Stimulated activated CD4-positive, alpha-beta T cell treated with anti-CD3 and anti-CD28 coated beads, Interleukin-2, amount 100 ng/mL, for 4 hours (primary cell): ENCODE measurements at places on chromosomes 2 and 18.

- no peak for DNase-seq
These were observed 106.7 kb downstream of the GBX2 start for GRCh38 chr2:236061497-236061896.

DNA sequence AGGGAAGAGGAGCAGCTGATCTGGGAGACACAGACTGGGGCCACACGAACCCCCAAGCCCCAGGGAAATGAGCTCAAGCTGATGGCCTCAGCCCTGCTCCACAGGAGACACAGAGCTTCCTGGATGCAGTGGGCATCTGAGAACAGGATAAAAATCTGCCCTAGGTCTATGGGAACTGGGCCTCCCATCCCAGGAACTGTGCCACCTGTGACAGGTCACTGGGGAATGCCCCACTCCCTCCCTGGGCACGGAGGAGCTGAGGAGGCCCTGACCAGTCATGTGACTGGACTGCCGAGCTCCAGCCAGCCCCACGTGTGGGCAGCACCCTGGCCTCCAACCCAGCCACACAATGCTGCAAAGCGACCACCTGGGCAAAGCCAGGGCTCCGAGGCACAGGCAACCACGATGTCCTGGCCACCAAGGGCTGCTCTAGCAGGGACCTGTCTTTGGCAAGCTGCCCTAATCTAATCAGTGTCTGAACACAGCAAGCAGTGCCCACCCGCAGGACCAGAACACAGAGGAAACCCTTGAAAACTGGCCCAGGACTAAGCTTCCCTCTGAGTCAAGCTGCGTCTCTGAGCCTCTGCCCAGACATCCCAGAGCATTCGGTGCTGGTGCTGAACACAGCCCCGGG is 57.8 kb upstream of the ID2 start:
- DNase-seq, result no peak

DNA sequence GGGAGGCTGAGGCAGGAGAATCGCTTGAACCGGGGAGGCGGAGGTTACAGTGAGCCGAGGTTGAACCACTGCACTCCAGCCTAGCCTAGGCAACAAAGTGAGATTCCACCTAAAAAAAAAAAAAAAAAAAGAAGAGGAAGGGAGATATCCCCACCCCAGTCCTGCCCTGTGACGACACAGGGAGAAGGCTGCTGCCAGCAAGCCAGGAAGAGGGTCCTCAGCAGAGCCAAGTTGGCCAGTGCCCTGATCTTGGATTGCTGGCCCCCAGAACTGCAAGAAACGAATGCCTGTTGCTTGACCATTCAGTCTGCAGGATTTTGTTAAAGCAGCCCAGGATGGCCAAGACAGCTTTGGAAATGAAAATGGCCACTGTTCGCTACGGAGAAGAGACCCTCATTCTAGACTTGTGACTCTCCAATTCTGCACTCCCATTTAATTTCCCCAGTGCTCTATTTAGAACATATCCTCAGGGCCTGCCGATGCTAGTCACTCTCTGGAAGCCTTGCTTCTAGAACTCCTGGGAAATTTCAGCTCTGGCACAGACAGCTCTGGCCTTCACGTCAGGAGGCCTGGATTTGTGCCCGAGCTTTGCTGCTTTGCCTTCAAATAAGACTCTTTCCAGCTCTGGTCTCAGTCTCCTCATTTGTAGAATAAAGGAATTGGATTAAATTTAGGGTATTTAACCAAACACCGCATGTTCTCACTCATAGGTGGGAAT is 15.7 kb upstream of the AMMECR1L start:
- DNase-seq, result no peak

DNA sequence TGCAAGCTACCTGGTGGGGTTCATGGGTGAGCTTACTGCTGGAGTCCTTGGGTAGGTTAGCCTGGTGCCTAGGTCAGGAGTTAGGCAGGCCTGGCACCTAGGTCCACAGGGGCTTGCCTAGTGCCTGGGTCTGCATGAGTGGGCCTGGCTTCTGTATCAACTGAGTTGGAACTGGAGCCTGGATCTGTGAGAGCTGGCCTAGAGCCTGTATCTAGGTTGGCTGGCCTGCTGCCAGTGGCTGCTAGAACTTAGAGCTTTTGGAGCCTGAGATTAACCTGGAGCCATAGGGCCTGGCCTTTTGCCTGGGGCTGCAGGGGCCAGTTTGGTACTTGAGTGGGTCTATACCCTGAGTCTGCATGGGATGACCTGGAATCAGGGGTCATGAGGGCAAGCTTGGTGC is 679.4 kb downstream of the NUP35 start:
- no peak for DNase-seq

- no peak for DNase-seq
These were observed 730.6 kb downstream of the GALR1 start for GRCh38 chr18:77980275-77980674.

GRCh38 chr2:84388133-84388532 is 70.9 kb downstream of the SUCLG1 start:
- DNase-seq, result no peak

- DNase-seq, result no peak
These were observed 183.7 kb downstream of the NRP2 start for GRCh38 chr2:205865905-205866441.

GRCh38 chr2:86052265-86052664 is 53.4 kb downstream of the POLR1A start:
- DNase-seq, result no peak

DNA sequence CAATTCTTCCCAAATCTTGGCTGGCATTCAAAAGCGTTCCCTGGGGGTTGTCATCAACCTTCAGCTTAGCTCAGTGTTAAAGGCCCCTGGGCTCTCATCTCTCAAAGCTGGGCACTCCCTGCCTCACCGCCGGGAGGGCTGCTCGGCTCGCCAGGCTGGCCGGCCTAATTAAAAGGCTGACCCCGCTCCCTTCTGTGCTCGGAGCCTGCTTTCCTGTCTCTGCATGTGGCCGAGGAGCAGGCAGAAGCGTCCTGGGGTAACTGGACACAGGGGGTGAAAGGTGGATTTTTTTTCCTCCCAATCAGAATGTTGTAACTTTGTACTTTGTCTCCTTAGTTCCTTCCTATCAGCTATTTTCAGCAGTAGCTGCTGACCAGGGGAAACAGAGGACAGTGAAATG is 231.1 kb downstream of the GBX2 start:
- DNase-seq, result no peak

GRCh38 chr2:195320413-195320973 is 336.5 kb upstream of the SLC39A10 start:
- no peak for DNase-seq

- no peak for DNase-seq
These were observed 207.1 kb downstream of the ACKR3 start for GRCh38 chr2:236776695-236777251.

DNA sequence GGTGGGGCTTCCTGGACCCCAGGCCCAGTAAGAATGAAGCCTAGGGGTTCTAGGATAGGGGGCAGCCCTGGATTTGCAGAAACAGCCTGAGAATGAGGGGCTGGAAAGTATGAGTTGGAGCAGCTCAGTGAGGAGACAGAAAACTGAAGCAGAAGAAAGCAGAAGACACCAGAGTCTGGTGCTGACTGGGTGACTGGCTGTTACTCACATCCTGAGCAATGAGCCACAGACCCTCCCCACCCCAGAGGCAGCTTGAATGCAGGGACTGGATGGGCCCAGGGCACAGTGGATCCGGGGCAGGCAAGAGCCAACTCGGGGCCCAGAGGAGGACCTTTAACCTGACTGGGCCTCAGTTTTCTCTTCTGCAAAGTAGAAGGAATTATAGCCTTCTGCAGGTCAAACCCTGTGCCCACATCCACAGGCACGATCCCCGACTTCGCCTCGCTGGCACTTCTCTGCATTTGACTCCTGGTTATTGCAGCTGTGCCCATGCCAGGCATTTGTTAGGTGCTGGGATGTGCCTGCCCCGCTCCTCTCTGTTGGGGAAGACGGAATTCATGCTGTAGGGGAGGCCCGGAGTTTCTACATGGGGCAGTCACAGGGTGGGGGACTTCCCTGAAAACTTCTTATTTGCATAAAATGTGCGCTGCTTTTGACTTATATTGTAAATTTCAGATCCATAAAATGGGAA is 8.5 kb downstream of the STEAP3 start:
- no peak for DNase-seq

DNA sequence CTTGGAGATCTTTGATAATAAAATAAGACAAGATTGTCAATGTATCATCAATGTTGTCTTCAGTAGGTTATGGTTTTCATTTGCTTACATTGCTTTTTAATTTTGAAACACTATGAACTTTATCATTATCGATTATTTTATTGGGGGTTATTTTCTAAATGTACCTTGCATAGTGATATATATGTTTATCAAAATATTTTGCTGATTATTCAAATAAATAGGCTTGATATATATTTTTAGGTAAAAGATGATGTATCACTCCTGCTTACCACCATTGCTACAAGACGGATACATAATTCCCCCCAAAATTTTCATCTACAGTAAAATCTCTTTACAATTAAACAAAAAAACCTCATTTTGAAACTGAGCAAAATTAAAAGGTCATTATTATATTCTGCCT is 293.8 kb downstream of the SUCLG1 start:
- no peak for DNase-seq
